ENCODE measurements at places on chromosomes 1 and 21.

GRCh38 chr1:90723590-90724108 is 6.5 kb upstream of the BARHL2 start:
- no peak for DNase-seq

DNA sequence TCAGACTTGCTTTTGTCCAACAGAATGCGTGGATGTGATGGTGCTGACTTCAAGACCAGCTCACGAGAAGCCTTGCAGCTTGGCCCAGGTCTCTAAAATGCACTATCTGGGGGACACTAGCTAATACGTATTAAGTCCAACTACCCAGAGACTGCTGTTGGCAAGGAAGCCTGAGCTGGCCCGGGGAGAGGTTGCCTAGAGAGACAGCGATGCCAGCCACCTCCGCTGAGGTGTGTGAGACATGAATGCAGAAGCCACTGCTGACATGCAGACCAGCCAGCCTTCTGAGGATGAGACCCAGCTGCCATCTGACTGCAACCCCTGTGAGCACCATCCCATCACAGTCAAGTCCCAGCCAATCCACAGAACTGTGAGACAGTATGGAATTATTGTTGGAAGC is 32.5 kb downstream of the THAP3 start:
- DNase-seq, result no peak

GRCh38 chr1:24865587-24865986 is 64.5 kb downstream of the RUNX3 start:
- no peak for DNase-seq

DNA sequence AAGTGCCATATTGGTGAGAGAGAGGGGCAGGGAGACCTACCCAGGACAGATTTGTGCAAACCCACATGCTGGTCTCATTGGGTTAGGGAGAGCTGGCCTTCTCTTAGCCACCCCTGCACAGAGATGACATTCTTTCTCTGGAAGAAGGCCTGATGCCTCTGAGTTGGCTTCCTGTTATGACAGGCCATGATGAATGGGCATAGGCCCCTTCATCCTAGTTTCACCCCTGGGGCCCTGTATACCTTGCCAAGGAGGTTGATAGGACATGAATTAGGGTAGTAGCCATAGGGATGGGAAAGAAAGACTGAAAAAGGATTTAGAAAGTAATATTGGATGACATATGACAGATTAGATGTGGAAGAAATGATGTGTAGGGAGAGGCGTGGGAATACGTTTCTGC is 46.6 kb downstream of the TENT5C start:
- no peak for DNase-seq

DNA sequence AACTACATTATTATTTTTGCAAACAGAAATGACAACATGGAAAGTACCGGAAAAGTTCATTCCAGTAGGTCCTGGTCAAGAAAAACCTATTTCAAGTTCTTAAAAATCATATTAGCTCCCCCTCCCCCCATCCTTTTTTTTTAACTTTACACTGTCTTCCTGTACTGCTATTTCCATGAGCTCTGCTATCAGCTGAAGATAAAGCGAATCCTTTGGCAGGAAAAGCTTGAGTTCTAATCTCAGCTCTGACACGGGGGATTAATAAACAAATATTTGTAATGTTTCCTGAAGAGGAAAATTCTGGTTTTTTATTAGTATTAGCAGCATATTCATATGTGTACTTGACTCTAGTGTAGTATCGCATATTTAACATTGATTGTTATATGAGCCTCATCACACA is 190.7 kb upstream of the ESRRG start:
- DNase-seq, result no peak

DNA sequence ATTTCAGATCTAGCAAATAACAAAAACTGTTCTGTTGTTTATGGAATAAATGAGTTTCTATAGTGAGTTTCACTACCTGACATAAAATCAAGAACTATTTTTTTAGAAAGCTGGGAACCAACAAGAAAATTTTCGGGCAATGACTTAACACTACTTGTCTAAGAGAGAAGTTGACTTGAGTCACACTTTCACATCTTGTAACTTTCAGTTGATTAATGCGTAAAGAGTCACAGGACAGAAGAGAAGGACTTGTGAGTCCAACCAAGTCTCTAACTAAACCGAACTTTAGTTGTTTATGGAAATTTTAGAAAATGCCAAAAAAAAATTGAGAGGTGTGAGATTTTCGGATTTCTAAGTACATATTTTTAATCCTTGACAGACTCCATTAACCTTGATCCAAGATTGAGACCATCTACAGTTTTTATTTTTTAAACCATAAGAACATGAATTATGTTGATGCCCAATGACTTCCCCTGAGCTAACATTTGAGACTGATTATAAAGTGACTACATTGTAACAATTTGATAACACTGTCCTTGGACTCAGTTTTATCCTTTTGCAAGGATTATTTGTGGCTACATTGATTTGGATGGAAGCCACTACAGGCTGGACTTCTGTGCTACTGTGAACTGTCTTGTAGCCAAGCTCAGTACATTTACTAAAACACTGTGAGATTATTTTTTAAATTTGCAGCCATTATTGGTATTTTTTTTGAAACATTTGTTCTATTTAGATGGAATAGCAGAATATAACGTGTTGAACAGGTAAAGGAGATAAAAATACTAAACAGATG is 284.0 kb downstream of the PTPRC start:
- no peak for DNase-seq

DNA sequence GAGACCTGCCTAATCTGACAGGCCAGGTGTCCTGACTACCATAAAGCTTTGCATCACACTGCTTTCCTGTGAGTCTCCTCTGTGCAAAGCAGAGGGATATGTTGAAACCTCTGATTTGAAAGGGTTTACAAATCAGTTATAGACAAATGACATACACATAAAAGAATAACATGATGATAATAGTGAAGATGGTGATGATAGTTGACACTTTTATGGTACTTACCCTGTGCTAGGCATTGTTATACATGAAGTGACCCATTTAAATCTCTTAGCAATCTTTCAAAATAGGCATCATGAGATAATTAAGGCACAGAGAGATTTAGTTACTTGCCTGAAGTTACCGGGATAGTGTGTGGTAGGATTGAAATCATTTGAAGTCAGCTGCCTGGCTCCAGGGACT is 34.1 kb upstream of the PKN2 start:
- no peak for DNase-seq
